ENCODE measurements at places on chromosomes 7 and 10.

GRCh38 chr7:12708314-12708713 is 20.9 kb downstream of the ARL4A start:
- no peak for DNase-seq

DNA sequence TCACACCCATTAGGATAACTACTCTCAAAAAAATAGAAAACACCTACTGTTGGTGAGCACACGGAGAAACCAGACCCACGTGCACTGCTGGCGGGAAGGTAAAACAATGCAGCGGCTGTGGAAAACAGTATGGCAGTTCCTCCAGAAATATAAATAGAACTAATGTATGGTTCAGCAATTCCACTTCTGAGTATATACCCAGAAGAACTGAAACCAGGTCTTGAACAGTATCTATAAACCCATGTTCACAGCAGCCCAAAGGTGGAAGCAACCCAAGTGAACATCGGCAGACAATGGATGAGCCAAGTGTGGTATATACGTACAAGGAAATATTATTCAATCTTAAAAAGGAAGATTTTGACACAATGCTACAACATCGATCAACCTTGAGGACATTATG is 164.7 kb downstream of the ZMYND11 start:
- no peak for DNase-seq

GRCh38 chr7:43508461-43508860 is 74.4 kb upstream of the STK17A start:
- DNase-seq: no peak

DNA sequence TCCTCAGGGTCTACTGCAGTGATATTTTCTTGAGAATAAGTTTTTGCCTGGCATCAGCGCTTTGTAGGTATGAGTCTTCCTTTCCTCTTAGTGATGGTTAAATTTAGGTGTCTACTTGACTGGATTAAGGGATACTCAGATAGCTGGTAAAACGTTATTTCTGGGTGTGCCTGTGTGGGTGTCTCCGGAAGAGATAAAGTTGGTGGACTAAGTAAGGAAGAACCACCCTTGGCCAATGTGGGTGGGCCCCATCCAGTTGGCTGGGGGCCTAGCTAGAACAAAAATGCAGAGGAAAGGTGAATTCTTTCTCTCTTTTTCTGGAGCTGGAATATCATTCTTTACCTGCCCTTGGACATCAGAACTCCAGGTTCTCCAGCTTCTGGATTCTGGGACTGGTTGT is 138.8 kb downstream of the ADCYAP1R1 start:
- no peak for DNase-seq

- DNase-seq: no peak
Observed at GRCh38 chr7:32158751-32159745, 88.8 kb upstream of the PDE1C start.

- no peak for DNase-seq
Observed at GRCh38 chr7:122914812-122915211, 28.6 kb upstream of the CADPS2 start.

DNA sequence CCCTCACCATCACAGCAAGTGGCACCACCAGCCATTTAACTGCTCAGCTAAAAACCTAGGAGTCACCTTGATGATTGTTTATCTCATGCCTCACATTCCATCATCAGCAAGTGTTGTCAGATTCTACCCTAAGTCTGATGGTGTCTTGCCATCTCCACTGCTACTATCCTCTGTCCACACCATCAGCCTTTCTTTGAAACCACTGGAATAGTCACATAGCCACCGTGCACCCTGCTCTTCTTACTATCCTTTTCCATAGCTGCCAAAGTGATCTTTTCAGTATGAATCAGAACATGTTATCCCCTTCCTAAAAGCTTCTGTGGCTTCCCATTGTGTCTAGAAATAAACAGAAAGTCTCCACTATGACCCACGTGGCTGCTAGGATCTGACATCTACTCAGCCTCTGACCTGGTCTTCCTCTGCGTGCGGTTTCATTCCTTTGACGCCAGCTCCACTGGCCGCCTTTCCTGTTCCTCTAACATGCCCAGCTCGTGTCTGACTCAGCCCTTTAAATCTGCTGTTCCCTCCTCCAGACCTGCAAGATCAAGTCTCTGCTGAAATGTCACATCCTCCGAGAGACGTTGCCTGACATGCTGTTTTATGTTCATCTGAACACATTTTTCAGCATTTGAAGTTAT is 16.5 kb upstream of the CHN2 start:
- DNase-seq: peak; percentile 82

DNA sequence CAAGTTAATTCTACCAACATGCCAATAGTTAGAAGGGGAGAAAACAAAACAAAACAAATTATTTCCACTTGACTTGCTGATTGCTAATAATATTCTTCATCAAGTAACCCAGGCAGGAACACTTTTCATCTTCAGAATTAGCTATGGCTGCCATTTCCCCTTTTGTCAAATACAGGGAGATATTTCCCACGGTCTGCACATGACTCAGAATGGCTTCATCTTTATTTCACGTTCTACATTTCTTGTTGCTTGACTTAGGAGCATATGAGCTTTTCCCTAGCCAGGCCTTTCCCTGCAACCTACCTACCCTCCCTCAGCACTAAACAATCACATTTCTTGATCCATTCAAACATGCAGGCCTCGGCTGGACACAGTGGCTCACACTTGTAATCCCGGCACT is 6.5 kb downstream of the CPVL start:
- DNase-seq: no peak

- DNase-seq: no peak
Observed at GRCh38 chr10:36087006-36088005, 445.2 kb upstream of the FZD8 start.

GRCh38 chr7:6430974-6431373 is 16.8 kb downstream of the DAGLB start:
- DNase-seq: no peak

DNA sequence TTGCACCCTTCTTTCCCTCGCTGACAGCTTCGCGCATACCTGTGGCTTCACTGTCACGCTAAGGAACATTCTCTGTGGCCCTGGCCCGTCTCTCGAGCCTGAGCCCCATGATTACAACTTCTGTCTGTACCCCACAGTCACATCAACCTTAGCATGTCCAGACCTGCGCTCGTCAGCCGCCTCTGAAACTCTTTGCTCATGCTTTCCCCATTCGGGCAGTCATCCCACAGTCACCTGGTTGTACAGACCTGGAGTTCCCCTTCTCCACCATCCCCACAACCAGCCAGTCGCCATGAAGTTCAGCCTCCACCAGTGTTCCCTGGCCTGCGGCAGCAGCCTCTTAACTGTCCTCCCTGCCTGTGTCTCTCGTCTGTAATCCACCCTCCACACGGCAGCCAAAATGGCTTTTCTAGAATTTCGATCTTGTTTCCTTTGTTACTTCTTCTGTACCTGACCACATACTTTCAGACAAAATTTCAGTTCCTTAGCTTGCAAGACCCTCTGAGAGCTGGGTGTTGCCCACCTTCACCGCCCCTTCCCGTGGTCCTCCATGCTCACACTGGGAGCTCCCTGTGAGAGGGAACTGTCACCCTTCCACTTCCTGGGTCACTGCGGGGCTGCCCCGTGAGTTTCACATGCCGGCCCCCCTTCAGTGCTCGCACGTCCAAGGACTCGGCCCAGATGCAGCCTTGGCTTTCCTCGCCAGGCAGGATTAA is 229.2 kb downstream of the CELF2 start:
- no peak for DNase-seq

DNA sequence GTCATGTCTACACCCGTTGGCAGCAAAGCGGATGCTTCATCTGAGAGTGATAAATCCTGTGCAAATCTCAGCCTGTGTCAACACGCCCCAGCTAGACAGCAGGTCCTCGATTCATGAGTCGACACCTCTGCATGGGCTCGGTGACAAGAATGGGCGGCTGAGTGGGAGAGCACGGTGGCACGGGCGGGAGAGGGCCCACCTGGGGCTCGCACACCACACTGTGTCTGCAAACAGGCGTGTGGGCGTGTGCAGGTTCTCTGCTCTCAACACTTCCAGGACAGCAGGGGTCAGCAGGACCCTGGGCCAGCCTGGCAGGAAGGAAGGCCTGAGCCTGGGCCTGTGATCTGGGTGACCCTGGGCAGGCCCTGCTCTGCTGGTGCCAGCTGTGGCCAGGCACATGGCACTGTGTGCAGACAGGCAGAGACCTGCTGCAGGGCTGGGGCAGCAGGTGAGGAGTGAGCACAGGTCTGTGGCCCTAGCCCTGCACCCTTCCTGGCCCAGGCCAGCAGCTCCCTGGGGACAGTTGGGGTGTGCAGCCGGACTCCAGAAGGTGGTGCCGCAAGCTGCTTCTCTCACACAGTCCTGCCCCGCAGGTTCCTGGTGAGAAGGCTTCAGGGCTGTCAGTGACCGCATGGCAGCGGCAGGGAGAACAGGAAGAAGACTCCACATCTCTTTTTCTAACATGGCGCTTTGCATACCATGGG is 216.4 kb downstream of the ELFN1 start:
- DNase-seq: no peak

GRCh38 chr7:30708983-30709382 is 26.7 kb upstream of the CRHR2 start:
- no peak for DNase-seq

GRCh38 chr7:142469696-142470543 is 212.1 kb upstream of the PRSS58 start:
- DNase-seq: peak; percentile 25

DNA sequence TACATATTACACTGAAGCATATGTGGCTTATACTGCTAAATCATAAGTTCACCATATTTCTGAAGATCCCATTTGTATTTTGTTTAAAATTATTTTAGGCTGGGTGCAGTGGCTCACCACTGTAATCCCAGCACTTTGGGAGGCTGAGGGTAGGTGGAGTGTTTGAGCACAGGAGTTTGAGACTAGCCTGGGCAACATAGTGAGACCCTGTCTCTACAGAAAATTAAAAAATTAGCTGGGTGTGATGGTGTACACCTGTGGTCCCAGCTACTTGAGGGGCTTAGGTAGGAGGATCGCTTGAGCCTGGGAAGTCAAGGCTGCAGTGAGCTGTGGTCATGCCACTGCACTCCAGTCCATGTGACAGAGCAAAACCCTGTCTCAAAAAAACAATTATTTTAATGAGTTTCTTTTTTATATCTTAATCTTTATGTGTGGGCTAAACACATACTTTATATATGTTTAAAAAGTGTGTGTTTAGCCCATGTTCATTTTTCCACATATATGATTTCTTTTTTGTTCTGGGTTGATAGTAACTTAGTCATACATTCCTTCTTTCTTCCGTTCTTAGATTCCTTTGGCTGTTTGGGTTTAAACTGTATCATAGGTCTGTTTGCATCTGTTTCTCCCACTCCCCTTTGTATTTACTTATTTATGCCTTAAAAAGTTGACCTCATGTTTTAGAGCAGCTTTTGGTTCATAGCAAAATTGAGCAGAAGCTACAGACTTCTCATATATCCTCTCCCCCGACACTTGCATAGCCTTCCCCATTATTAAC is 33.5 kb downstream of the RSBN1L start:
- no peak for DNase-seq

GRCh38 chr10:52313933-52314821 is at the start of gene DKK1:
TSS of gene DKK1 (plus strand) at chr10:52314281. CDS start at chr10:52314435, 154 bp downstream.
- DNase-seq: peak; percentile 91

GRCh38 chr7:53218730-53219504 is 183.5 kb downstream of the POM121L12 start:
- DNase-seq: peak; percentile 80

DNA sequence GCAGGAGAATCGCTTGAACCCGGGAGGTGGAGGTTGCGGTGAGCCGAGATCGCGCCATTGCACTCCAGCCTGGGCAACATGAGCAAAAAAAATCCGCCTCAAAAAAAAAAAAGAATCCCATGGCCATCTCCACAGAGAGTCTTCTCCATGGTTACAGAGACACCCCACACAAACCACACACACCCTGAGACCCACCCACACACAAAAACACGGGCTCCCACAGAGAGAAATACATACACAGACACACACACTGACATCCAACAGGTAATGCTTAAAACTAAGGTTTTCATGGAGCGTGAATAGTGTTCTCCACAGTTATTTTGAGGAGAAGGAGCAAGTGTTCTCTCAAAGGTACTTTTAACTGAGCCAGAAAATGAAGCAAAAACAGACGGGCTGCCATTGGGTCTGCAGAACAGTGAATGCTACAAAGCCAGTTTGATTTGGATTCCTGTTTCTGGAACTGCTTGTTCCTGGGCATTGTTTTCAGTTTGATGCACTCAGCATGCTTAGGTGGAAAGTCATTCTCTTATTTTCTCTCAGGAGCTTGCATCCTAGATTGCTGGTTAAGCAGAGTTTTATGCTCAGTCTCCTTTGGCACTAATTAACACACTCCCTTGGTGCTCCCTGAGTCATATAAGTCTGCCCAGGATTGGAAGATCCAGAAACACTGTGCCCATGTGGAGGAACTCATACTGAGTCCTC is 15.4 kb downstream of the AHCYL2 start:
- DNase-seq: no peak

GRCh38 chr7:82223580-82223979 is 220.0 kb downstream of the CACNA2D1 start:
- no peak for DNase-seq

DNA sequence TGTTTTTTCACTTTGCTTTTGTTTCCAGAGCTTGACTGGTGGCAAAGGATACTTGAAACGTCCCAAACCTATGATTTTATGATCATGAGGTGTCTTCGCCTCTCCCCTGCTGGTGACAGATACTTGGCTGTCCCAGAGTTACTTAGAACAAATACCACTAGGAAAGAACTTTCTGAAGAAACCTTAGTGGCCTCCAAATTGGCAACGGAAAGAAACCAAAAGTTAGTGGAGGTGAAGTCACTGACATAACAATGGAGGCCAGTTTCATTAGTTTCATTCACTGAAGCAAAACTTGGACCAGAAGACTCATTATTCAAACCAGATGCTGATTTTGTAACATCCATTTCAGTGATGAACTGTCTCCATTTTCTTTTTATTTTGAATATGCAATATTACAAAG is 68.6 kb downstream of the JAZF1 start:
- DNase-seq: no peak

- no peak for DNase-seq
Observed at GRCh38 chr10:125121003-125121402, 39.4 kb downstream of the CTBP2 start.
